ENCODE measurements at places on chromosomes 7 and 10.

- H3K4me1 ChIP-seq = no peaks in the 10 kb centered on the region
- no peak overlapping the region for H3K4me3 ChIP-seq
- no peak overlapping the region for H3K27ac ChIP-seq
- no peak for DNase-seq
- H3K27me3 ChIP-seq = no peaks in the 10 kb centered on the region
These were observed 36.2 kb downstream of the GNG11 start for GRCh38 chr7:93957767-93958166.

DNA sequence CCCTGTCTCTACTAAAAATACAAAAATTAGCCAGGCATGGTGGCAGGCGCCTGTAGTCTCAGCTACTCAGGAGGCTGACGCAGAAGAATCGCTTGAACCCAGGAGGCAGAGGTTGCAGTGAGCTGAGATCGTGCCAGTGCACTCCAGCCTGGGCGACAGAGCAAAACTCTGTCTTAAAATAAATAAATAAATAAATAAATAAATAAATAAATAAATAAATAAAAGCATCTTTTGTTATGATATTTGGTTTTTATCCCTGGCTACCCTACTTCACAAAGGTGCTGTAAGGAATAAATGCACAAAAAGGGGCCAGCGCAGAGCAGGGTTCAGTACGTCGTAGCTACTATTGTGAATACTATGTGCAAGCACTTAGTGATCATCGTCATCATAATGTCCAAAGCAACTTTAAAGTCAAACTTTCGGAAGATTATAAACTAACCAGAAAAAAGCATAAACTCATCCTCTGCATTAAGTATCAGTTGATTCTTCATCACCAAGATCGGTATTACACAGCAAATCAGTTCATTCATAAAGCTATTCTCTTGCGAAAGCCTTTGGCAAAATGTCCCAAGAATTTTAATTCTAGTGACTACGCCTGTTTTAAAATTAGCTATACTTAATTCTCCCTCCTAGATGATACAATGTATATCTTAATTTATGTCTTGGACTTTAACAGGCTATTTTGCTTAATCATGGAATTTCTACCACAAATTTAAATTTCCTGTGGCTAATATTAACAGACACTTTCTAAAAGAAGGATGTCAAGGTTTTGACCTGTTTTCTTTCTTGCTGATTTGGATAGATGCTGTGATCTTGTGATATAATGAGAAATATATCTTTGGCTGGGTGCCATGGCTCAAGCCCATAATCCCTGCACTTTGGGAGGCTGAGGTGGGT lies 7.6 kb upstream of the NFE2L3 start:
- no peak for DNase-seq
- no peaks in the 10 kb centered on the region for H3K36me3 ChIP-seq
- no peaks in the 10 kb centered on the region for H3K27me3 ChIP-seq

DNA sequence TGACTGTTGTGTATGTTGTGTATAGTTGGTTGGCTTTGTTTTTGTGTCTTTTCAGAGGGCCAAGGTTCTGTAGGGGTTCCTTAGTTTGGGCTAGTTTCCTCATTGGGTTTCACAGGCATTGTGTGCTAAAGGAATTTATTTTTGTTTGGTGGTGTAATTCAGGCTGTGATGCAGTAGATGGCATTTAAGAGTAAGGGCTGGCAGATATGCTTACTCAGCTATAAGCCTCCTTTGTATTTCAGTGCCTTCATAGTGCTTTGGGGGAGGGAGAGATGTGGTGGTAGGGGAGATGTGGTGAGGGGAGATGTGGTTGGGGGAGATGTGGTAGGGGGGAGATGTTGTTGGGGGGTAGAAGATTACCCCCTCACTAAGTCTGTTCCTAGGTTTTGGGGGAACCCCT lies 91.7 kb downstream of the SLC25A40 start:
- H3K4me1 ChIP-seq = no peaks in the 10 kb centered on the region
- H3K27ac ChIP-seq = no peak overlapping the region
- no peaks in the 10 kb centered on the region for H3K27me3 ChIP-seq
- DNase-seq = no peak
- no peaks in the 10 kb centered on the region for H3K36me3 ChIP-seq
- H3K4me3 ChIP-seq = no peak overlapping the region

DNA sequence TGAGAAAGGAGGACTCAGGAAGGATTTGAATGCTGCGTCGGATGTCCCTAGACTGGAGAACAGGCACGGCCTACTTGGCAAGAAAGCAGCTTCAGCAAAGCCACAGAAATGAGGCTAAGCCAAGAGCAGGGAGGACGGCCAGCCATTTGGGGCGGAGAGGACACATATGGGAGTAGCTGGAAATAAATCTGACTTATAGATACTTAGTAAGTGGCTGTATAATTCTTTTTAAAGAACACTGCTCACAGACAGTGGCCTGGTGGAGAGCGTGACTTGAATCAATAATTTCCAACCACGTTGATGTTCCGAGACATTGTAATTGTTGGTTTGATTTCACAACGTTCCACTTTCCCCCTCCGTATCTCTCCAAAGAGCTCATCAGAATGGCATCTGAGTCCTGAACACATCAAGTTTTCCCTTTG lies 67.7 kb upstream of the JCAD start:
- no peaks in the 10 kb centered on the region for H3K36me3 ChIP-seq
- no peak overlapping the region for H3K27ac ChIP-seq
- H3K4me1 ChIP-seq = no peaks in the 10 kb centered on the region
- no peak overlapping the region for H3K4me3 ChIP-seq
- DNase-seq = no peak

GRCh38 chr7:13898957-13899670 lies 90.4 kb downstream of the ETV1 start:
- no peaks in the 10 kb centered on the region for H3K36me3 ChIP-seq
- H3K4me1 ChIP-seq = no peaks in the 10 kb centered on the region
- DNase-seq = no peak
- H3K27me3 ChIP-seq = no peaks in the 10 kb centered on the region
- H3K4me3 ChIP-seq = no peak overlapping the region
- H3K27ac ChIP-seq = no peak overlapping the region

DNA sequence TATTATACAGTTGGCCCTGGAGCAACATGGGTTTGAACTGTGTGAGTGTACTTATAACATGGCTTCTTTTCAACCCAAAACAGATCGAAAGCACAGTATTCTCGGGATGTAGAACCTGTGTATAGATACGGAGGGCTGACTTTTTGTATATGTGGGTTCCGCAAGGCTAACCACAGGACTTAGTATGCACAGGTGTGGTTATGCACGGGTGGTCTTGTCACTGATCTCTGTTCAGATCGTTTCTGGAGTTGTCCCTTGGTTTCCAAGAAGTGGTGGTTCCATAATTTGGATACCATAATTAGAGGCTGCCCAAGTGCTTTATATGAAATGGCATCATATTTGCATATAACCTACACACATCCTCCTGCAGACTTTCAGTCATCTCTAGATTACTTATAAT lies 10.9 kb upstream of the BHLHA15 start:
- H3K27me3 ChIP-seq = no peaks in the 10 kb centered on the region
- H3K4me1 ChIP-seq = peaks cover 7% of the 10 kb centered on the region
- no peak for DNase-seq
- H3K4me3 ChIP-seq = no peak overlapping the region

DNA sequence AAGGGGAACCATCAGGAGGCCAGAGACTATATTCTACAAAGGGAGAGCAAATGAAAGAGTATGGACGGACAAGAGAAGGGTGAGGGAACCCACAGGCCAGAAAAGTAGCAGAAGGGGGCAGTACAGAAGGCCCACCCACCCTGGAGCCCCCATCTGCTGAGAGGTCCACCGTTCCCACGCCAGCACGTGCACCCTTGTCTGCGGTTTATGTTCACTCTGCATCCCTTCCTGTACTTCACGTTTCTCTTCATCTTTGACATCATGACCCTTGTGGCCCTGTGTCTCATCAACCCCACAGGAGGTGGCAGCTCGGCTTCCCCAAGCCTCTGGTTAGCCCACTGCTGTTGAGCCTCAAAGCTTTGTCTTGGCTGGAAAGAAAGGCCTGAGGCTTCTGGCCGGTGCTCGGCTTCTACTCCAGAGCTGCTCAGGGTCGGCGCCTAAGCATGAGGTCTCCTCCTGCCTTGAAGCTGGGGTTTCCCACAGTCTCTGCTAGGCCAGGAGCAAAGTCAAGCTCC lies 138.0 kb downstream of the DLG5 start:
- H3K27me3 ChIP-seq = no peaks in the 10 kb centered on the region
- DNase-seq = no peak
- H3K4me3 ChIP-seq = no peak overlapping the region

Data from kidney (tissue), 22 donors.